ENCODE measurements at places on chromosomes 13 and 19. TPM values are rescaled to one million over a fixed set of nuclear protein-coding genes. Genes with fewer than 3 reads are reported as not detected.

SULT2A1 gene
- total RNA-seq = 0.10 TPM

LRRC4B gene
- 55.2 TPM for total RNA-seq

URAD gene
- not detected for total RNA-seq

SPACA4 gene
- not detected for total RNA-seq

WDR87 gene
- not detected for total RNA-seq

SPRED3 gene
- total RNA-seq = 1.3 TPM

Measured in spinal cord (tissue), 10 donors.